ENCODE measurements at places on chromosomes 1 and 21.

- no peak for DNase-seq
Measured at GRCh38 chr1:22212400-22213233, 69.7 kb upstream of the WNT4 start.

DNA sequence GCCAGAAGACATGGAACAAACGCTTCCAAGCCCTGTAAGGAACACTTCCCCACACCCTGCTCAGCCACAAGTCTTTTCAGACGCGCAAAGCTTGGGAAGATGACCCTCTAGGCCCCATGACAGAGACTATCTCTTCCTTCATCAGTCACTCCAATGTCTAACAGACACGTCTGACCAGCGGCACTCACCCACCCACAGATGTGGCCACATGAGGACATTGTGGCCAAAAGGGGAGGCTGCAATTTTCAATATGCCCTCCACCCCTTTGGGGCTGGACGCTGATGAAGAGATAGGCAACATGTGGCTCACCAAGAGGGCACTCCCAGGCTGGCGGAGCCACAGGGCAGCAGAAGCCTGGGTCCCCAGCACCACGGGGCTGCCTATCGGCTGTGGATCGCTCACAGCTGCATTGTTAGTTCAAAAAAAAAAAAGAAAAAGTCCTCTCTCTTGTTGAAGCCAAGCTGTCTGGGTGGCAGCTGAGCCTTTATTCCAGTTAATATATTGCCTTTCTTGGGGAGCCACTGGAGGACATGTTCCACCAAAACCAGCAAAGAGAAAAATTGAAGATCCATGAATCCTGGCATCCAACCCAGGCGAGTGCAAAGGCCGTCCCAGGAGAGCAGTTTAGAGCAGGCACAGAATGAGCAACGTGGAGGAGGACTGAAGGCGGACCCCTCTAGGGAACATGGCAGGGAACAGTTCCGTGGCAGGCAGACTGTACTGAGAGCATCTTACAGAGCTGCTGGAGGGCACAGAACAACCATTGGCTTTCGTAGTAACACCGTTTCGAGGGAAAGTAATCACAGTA is 52.7 kb upstream of the GPR153 start:
- DNase-seq = no peak

DNA sequence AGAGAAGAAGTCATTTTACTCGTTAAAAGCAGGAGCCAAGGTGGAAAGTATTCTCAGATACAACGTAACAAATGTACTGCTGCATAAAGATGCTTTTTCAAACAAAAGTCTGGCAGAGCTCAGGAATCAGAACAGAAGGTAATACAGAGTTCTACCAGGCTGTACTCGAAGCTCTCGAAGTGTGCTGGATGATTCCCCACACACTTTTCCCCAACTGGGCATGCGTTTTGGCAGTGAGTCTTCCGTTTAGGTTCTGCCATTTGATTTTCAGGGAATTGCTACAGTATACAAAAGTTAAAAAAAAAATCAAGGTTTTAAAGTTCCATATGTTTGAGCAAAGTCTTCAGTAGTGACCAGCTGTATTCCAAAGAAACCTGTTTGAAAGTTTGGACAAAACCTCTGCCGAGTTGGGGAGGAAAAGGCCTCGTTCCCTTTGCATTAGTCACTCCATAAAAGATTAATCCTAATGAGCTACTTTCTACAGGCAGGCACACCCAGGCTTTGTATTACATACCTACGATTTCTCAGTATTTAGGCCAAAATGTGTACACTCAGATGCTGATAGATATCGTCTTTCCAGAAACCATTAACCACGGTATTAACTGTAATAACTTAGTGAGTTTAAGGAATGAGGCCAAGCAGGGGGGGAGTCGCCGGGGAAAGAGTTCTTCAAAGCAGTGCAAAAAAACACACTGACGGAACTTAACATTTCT is 477.1 kb downstream of the LMO4 start:
- no peak for DNase-seq

- DNase-seq = no peak
Measured at GRCh38 chr1:60989749-60990713, 92.3 kb upstream of the NFIA start.

- no peak for DNase-seq
Measured at GRCh38 chr1:197444755-197445154, 176.7 kb downstream of the CRB1 start.

DNA sequence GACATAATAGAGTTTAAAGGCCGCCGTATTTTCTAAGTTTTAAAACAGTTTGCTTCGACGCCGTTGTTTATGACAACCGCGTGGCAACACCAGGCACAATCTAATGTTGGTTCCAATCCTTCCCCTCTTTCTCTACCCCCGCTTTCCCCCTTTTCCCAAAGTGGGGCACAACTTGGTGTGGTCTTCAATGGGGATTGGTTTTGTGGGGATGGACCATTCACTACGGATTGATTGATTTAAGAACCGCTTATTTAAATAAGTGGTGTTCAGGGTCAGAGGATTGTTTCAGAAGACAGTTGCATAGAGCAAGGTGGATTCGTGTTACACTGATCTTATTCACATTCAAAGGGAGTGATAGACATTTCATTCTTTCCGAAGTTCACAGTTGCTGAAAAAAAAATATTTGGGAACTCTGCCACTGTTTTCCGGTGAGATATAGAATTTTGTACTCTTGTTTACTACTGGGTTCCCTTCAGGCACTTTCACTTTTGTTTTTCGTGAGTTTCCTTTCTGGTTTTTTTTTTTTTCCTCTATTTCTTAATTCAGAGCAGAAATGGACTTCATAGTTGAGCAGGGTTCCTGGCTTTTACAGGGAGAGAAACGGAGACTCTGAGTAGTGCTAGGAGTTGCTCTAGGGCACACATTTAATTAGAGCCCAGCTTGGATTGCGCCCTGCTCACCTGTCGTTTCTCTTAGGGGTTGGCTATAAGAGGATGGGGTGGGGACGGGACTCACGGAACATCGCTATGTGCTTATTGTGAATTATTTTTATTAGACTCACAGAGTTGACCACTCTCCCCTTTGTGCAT is 79.6 kb upstream of the AK4 start:
- DNase-seq = no peak

- no peak for DNase-seq
Measured at GRCh38 chr1:11790880-11791715, 14.7 kb downstream of the MTHFR start.

DNA sequence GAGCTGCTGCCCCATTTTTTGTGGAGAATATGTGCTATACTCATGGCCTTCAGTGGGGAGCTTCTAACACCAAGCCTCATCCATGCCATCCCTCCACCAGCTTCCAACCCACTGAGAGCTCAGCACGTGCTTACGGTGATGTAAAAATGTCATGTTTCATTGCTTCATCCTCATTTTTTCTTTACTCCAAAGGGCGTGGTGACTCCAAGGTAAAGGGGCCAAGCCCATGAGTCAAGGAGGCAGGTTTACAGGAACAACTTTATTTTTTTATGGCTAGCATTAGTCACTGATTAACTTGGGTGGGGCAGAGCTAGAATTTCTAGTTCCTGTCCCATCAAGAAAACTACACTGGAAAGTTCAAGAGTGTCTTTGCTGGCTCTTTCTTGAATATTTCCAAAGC is at the start of gene C1orf226:
C1orf226 (plus strand) TSS at position 346 of the 400 bp plus-strand sequence. CDS start 174 bp downstream, outside the sequence.
- DNase-seq = no peak

- DNase-seq = no peak
Measured at GRCh38 chr21:34885125-34885524, 164.0 kb downstream of the RUNX1 start.

DNA sequence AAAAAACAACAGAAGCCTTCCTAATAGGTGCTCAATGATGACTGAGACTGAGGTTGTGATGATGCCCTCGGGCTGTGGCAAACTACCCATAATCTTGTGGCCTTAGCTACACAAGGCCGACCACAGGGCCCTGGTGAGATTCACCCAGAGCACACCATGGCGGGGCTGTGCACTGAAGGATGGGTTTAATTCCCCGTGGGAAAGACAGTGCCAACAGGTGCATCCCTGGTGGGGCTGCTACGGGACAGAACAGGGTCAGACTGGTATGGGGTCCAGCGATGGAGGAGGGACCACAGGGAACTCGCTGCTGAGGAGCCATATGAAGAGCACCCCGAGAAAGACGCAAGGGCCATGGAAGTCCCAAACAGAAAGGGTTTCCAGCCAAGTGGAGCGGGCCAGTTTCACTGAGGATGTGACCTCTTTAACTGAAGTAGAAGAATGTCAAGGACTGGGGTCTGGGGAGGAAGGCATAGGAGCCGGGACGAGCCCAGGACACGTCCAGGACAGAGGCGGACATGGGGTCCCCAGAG is 21.3 kb downstream of the PRDM15 start:
- no peak for DNase-seq

DNA sequence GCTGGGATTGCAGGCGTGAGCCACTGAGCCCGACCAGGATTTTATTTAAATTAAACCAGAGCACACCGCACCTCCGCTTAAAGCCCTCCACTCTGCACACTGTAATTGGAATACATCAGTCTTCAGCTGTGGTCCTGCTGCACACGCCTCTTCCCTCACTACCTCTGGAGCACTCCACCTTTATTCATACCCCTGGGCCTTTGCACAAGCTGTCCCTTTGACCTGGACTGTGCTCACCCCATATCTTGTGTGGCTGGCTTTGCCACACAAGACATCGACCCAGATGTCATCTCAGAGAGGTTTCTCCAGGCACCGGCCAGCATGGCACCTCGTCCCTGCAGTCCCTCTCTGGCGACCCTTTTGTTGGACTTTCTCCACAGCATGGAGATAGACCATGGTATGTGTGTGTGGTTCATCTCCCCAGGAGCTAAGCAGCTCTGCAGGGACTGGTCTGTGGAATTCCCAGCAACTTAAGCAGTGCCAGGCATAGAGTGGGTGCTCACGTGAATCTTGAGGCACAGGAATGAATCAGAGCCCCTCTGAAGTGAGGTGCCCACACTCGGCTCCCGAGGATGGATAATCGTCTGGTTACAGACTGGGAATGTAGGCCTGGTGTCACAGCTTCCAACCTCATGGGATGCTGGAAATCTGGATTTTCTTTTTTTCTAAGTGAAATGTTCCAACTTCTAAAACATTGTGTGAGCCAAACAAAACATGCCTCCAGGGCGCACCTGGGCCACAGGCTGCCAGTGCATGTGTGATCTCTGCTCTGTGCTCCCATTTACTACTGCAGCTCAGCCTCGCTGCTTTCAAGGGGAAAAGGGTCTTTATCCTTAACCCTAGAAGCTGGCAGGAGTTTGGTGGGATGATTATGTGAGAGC is 61.9 kb downstream of the EVA1C start:
- DNase-seq = no peak

- DNase-seq = no peak
Measured at GRCh38 chr21:34794686-34795085, 125.9 kb downstream of the CLIC6 start.

DNA sequence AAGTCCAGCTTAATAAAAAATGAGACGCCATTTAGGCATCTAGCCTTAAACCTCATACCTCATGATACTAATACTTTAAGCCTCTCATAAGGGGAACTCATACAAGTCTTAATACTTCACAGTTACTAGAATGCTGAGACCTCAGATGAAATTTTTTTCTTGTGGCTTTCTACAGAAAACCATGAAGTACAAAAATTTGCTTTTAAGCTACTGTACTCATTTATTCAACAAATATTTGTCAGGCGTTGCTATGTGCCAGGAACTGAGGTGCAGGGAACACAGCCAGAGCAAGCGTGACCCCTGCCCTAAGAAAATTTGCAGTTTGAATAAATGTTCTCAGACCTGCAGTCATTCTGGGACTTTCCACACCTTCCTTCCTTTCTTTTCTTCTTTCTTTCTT is 150.6 kb downstream of the MRPL39 start:
- DNase-seq = no peak

DNA sequence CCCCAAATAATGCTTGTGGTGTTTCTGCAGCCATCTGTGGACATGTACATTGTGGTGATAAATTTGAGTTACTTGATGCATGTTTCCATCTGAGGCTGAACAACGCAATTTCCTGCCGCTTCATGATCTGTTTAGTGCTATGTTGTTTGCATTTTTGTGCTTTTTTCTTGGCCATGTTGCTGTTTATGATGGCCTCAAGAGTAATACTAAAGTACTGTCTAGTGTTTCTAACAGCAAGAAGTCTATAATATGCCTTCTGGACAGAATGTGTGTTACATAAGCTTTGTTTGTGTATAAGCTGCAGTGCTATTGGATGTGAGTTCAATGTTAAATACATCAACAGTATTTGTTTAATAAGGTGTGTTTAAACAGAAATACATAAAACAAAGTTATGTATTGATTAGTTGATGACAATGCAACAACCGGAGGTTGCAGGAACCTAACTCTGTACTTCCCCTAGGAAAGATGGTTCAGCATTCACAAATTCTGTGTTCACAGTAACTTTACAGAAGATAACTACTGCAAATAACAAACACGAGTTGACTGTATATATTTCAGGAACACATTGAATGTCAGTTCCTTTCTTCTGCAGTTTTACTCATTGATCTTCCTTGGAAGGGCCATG is 114.8 kb upstream of the USP24 start:
- DNase-seq = no peak

- DNase-seq = no peak
Measured at GRCh38 chr1:173005196-173005864, 45.4 kb downstream of the TNFSF18 start.

DNA sequence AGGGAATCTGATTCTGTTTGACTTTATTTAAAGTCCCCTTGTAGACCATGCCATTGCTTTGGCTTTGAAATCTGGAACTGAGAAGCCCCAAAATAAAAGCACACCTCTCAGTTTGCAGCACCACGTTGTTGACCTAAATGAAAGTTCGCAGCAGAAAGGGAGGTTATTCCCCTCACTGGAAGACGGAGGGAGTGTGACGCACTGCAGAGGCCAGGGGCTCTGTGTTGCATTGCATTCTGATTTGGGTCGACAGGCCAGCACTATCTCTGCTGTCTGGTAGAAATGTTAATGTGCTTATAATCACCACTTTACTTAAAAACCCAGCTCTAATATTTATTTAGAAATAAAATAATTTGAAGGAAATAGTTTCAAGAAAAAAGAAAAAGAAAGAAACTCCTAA is 675.2 kb upstream of the NR5A2 start:
- DNase-seq = no peak

GRCh38 chr1:205595435-205595834 is 36.4 kb downstream of the ELK4 start:
- DNase-seq = no peak

- DNase-seq = no peak
Measured at GRCh38 chr1:156406251-156406650, 37.2 kb downstream of the RHBG start.

- DNase-seq = peak; percentile 89
Measured at GRCh38 chr1:21573971-21574465, 64.8 kb downstream of the ALPL start.

DNA sequence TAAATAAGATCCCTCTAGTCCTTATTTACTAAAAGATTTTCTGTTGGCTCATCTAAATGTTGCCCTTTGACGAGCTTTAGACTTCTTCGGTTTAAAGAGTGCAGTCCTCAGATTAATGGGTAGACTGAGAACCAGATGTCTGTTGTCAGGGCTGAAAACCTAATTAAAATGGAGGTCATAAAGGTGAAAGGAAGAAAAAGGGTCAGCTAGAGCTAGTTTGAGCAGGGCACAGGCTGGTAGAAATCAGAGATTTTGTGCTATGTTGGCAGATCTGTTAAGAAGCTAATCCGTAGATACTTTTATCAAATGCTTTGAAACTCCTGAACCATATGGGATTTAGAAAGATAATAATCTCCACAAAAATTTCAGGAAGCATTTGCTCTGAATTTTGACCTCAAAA is 959.0 kb downstream of the PLA2G4A start:
- DNase-seq = no peak
